ENCODE measurements at places on chromosomes 7 and 10. TPM values are rescaled to one million over a fixed set of nuclear protein-coding genes. Genes with fewer than 3 reads are reported as not detected.

DNA sequence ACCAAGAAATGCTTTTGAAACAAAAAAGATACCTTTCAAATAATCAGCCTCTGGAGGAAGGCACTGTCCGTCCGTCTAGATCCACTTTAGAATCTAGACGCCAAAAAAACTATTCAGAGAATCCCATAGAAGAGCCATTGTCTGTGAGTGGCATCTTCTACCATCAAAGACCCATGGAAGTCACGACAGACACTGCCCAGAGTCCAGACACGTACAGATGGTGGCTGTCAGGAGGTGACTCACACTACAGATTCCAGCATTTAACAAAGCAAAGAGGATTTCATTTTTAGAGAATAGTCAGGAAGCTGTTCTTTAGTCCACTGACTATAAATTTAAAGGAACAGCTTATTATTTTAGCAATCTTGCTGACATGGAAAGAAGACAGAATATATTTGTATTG lies 11.7 kb downstream of the C1QL3 start:
- DNase-seq, result no peak
- no peaks in the 10 kb centered on the region for H3K4me1 ChIP-seq
- H3K27me3 ChIP-seq, result no peaks in the 10 kb centered on the region
- H3K27ac ChIP-seq, result no peak overlapping the region

The KLLN gene
- total RNA-seq, result 1.4 TPM

DNA sequence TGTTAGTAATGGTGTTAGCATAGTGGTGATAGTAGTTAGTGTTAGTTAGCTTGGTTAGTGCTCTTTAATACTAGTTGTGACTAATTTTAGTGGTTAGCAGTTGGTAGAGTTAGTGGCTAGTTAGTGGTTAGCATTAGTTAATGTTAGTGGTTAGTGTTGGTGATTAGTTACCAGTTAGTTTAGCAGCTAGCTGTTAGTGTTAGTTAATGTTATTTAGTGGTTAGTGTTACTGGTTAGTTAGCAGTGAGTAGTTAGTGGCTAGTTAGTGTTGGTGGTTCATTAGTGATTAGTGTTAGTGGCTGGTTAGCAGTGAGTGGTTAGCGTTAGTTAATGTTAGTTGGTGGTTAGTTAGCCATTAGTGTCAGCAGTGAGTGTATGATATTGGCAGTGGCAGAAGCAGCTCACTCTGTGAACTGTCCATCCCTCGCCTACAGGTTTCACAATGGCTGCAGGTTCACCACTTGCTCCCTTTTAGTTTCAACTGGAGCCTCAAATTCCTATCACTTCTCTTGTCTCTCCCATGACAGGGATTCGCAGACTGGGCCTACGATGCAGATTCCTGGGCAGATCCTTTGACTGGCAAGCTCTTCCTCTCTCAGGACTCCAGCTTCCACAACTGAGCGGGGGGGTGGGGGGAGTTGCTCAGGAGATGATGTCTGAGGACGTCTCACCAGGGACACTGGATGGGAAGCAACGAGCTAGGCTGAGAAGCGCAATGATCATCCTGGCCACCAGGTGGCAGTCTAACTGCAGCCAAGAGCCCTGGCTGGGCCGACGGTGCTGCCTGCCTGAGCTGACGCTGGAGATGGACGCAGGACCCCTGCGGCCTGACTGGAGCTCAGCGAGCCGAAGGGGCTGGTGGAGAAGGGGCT lies 19.5 kb downstream of the GHRHR start:
- H3K27me3 ChIP-seq, result peaks cover 79% of the 10 kb centered on the region
- H3K4me3 ChIP-seq, result peak overlapping the region; percentile 42
- DNase-seq, result peak; percentile 41
- no peak overlapping the region for H3K27ac ChIP-seq
- H3K4me1 ChIP-seq, result peaks cover 4% of the 10 kb centered on the region

The ARMC3 gene
- not detected for total RNA-seq

DNA sequence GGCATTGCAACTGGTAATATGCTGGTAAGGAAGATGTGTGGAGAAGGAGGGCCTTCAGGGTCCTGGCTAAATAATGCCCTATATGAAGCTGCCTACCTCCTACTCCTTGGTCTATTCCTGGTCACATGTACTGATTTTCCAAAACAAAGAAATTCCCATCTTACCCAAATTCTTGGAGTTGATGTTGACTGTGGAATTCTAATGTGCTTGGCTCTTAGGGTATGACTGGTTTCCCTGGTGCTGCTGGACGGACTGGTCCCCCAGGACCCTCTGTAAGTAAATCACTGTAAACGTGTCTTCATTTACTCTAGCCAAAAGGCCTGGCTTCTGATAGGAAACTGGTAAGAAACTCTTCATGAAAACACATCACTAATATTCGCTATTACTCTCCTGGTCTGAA lies 27.0 kb downstream of the COL1A2 start:
- no peak overlapping the region for H3K4me3 ChIP-seq
- H3K36me3 ChIP-seq, result no peaks in the 10 kb centered on the region
- DNase-seq, result no peak
